Dorsolateral prefrontal cortex (tissue), 122 donors: ENCODE measurements at places on chromosomes 16 and 17.

DNA sequence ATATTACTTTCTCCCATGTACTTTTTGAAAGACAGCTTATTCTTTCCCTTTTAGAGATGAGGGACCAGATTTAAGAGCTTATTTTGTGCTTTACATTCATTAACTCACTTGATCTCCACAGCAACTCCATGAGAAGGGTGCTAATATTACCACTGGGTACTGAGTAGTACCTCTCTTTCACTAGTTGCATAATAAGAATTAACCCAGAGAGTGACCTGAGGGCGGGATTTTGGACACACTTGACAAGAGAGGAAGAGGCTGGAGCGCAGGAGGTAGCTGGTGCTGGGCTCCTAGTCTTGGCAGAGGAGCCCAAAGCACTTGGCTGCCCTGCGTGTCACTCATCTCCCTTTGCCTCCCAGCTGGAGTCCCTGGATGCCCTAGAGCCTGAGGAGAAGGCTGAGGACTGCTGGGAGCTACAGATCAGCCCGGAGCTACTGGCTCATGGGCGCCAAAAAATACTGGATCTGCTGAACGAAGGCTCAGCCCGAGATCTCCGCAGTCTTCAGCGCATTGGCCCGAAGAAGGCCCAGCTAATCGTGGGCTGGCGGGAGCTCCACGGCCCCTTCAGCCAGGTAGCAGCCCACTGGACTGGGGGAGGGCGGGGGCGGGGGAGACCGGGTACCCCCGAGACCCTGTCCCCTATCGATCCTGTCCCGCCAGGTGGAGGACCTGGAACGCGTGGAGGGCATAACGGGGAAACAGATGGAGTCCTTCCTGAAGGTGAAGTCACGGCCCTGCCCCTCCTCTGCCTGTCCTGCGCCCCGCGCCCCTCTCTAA is 1.7 kb upstream of the MAZ start:
- DNase-seq = no peak

- DNase-seq = no peak
These were observed 14.7 kb downstream of the LRRC75A start for GRCh38 chr17:16477255-16477654.

- DNase-seq = peak; percentile 23
These were observed 5.4 kb downstream of the PGS1 start for GRCh38 chr17:78383725-78384471.

GRCh38 chr17:34423978-34424813 is 61.2 kb upstream of the CCL1 start:
- DNase-seq = no peak

DNA sequence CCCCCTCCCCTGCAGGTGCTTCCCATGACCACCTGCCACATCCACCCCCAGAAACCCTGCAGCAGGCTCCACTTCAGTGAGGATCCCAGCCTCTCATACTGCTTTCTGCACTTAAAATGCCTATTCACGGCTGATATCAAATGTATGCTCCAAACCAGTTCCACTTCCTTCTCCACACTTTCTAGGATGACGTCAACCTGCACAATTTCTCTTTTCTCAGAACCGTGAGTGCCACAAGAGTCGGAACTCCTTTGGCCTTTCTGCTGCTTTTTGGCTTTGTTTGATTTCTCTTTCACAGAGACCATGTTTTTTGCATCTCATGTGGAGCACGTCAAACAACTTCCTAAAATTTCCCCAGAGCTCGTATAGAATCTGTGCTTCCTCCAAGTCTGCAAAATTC is 378.8 kb upstream of the TNRC6C start:
- no peak for DNase-seq

- no peak for DNase-seq
These were observed 497.8 kb upstream of the ZFHX3 start for GRCh38 chr16:73545755-73546154.

DNA sequence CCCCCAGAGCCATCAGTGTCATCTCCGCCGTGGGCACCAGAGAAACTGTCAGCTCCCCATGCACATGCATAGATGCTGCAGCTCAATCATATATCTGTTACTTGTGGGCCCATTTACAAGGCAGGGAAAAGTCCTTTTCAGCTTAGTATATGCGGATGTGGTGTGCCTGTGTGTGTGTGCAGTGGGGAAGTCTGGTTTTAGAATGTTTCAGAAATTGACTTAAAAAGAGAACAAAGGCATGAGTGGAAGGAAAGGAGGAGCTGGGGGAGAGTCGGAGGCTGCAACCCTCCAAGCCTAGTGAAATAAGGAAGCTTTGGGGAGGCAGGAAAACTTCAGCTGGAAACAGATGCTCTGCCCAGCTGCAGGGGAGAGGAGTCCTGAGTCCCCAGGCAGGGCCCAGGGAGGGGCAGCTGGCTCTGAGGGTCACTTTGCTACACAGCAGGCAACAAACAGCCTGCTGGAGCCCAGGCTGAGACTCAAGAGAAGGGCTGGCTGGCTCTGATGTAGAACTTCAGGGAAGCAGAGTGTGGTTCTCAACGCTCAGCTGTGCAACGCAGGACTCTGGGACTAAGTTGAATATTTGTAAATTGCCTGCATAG is 11.1 kb upstream of the CD300LD start:
- no peak for DNase-seq

DNA sequence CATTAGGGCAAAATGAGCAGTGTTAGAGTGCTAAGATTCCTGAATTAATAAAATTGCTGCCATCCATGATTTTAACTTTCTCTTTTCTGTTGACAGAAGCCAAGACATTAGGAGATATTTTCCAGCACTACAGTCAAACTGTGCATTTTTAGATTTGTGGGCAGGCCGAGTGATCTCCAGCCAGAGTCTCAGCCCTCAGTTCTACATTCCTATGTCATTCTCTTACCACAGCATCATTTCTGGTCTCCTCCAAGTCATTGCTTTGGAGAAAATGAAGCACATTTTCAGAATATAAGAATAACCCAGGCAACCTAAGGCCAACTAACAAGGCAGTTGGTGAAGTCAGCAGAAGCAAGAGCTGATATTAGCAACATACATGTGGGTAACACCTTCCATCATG is 74.6 kb upstream of the NUDT7 start:
- no peak for DNase-seq

DNA sequence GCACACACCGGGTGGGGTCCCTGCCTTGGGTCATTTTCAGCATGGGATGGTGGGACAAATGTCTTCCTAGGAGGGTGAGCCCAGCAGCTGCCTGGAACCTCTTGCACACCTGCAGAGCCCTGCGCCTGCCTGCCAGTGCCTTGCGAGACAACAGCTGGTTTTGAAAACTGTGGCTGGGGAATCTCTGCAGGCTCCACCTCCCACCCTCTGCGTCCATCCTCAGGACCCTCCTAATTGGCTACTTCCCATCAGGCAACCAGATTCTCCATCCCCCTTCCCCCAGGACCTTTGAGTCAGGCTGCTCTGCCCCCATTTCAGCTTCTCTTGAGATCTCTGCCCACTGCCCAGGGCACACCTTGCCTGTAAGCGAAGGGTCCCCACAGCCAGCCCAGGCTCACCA is 26.6 kb downstream of the PEMT start:
- DNase-seq = no peak

- no peak for DNase-seq
These were observed 30.7 kb downstream of the CIITA start for GRCh38 chr16:10907757-10908045.

DNA sequence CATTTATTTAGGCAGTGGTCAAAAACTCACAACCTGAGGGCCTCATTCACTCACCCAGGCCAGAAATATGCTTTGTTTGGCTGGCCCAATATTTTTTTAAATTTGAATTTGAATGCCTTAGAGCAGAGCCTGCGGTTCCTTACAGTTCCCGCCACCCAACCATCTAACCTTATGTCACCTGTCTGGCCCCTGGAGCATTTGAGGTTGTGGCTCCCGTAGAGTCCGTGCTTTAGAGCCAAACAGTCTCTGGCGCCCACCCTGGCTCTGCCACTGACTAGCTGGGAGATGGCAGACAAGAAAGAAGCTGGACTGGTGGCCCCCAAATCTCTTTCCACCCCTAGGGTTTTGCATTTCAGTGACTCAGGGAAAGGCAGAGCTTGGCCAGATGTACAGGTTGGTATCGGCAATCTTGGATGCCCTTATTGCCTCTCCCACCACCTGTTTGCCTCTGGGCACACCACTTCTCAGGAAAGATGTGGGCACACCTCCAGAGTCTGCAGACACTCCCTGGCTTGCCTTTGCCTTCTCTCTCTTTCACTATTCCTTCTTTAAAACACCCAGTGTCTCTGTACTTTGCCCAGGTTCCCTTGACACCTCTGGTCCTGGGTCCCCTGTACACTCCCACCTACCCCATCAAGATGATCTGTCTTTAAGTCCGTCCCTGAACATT is 1.9 kb upstream of the MAP3K14 start:
- no peak for DNase-seq

DNA sequence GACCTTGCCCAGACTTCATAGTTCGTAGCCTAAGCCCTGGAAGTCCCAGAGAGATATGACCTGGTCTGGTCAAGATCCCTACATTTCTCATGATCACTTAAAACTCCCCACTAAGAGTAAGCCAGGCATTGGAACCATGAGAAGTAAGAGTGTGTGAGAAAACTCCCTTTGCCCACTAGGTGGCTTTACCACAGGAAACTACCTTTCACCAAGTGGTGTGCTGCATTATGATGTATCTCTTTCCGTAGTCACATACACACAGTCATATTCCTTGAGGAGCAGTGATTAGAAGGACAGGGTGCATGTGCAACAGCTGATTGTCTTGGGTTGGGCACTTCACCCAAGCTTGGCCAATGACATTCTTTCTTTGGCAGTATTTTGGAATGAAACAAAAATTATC is 639.3 kb downstream of the KCNJ2 start:
- DNase-seq = no peak

DNA sequence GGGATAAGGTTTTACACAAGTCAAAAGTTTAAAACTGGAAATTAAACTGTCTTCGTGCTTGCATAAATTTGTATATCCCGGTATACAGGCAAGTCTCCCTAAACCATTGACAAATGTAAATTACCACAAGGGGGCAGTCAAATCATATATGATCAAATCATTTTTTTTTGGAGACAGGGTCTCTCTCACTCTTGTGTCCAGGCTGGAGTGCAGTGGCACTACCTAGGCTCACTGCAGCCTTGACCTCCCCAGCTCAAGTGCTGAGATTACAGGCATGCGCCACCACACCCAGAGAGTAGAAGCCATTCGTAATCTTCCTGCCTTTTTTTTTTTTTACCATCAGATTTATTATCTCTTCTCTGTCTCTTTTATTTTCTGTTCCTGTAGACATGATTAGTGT is 18.5 kb downstream of the TOP2A start:
- no peak for DNase-seq

DNA sequence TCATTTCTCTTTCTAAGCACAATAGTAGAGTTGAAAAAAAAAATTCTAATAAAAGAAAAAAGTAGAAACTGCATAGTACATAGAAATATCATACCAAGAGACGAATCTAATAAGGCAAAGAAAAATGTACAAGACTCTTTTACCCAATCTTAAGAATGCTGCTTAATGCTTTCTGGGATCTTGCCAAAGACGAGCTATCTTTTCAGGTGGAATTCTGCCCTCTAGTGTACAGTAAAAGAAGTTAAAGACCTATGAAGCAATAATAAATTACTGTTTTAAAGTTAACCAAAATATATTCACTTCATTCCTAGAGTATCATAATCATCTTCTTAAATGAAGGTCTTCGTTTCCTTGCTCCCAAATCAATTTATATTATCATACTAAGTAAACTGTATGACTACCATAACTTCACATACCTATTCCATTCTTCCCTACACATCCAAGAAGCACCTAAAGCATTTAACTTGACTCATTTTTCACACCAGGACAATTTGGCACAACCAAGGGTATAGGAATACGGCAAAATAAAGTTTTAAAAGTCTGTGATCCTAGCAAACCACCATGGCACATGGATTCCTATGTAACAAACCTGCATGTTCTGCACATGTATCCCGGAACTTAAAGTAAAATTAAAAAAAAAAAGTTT is 47.7 kb downstream of the CFDP1 start:
- no peak for DNase-seq

- DNase-seq = no peak
These were observed 5.2 kb downstream of the ARSG start for GRCh38 chr17:68296217-68297191.

GRCh38 chr17:42843358-42843934 is 934 bp upstream of the AOC2 start:
- peak; percentile 57 for DNase-seq

GRCh38 chr17:67615011-67615561 is 102.7 kb upstream of the NOL11 start:
- DNase-seq = peak; percentile 64

- no peak for DNase-seq
These were observed 217.4 kb downstream of the RPTOR start for GRCh38 chr17:80762076-80762475.

GRCh38 chr17:36703860-36704266 is 102.5 kb downstream of the MRM1 start:
- DNase-seq = no peak

DNA sequence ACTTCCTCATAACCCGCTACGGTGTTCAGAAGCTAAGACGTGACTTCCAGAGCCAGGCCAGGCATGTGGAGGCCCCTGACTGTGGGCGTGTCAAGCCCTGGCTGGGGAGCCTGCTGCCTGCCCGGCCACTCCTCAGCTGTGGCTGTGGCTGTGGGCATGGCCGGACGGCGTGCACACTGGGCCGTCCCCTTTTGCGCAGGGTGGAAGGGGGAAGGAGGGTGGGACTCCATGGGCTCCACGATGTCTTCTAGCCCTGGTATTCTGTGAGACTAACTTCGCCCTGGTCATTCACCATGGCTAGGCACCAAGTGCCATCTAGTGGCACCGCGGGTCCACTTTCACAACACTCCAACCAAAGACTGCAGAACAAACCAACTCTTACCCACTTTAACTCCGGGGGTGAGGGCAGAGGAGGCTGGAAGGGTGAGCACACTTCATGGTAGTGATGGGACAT is 67.9 kb downstream of the N4BP1 start:
- peak; percentile 78 for DNase-seq

DNA sequence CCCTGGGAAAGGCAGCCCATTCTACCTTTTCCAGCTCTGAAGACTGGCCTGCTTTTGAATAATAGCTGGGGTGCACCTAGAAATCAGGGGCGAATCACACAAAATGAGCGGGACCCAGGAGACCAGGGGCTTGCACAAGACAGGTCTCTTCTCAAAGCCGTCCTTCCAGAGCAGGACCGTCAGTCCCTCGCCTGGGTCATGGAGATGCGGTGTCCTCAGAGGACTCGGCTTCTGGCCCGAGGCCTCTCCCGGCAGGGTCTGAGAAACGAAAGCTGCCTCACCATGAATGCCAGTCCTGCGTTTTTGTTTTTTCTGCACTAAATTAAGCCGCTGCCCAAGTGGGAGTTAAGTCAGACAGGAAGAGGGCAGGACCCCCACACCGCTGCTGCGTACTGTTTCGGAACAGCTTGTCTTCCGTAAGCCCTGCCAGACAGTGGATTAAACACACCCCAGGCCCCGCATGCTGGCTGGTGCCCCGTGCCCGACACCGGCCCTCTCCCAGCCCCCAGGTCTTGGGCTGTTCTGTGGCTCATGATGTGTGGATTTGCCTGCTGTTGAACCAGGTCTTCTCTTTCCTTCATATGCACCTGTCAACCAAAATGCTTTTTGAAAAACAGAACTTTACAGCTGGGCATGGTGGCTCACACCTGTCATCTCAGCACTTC is 142.1 kb upstream of the RPH3AL start:
- DNase-seq = no peak

DNA sequence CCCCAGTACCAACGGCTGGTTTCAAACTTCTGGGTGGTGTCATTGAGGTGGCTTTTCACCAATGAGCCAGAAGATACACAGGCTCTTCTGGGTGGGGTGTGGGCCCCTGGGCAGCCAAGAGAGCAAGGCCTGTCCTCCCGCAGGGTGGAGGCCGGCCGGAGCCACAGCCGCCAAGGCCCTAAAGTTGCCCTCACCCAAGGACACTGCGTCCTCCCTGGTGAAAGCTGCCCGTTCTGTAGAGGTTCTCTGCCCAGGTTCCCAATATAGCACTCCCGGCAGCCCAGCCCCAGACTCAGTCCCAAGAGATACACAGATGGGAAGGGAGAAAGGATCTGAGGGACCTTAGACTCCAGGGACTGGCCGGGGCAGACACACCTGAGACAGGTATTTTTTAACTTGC is 10.7 kb upstream of the CACNG1 start:
- DNase-seq = no peak
